A673 (cell line): ENCODE measurements at places on chromosomes 6 and 20. TPM values are rescaled to one million over a fixed set of nuclear protein-coding genes. Genes with fewer than 3 reads are reported as not detected.

TNXB gene
- total RNA-seq, result 11.5 and 13.6 TPM in 2 replicates

CCN5 gene
- total RNA-seq, result not detected in 2 replicates

PRSS35 gene
- 112 and 131 TPM in 2 replicates for total RNA-seq

ABHD16B gene
- total RNA-seq, result not detected in 2 replicates

DOP1A gene
- total RNA-seq, result 25.1 and 31.9 TPM in 2 replicates

E2F3 gene
- 41.3 and 42.4 TPM in 2 replicates for total RNA-seq

CYP24A1 gene
- total RNA-seq, result 0.33 and 0.56 TPM in 2 replicates

CABLES2 gene
- 11.8 and 14.1 TPM in 2 replicates for total RNA-seq

RXRB gene
- total RNA-seq, result 42.7 and 43.6 TPM in 2 replicates

DPPA5 gene
- total RNA-seq, result not detected in 2 replicates

KHDRBS2 gene
- not detected in 2 replicates for total RNA-seq

ACAT2 gene
- total RNA-seq, result 238 and 250 TPM in 2 replicates

SLCO4A1 gene
- total RNA-seq, result 44.5 and 48.8 TPM in 2 replicates

AMD1 gene
- total RNA-seq, result 73.3 and 87.6 TPM in 2 replicates

ITCH gene
- 56.2 and 57.7 TPM in 2 replicates for total RNA-seq

ERMARD gene
- 19.6 and 23.2 TPM in 2 replicates for total RNA-seq

TREML2 gene
- not detected in 2 replicates for total RNA-seq

TGM3 gene
- total RNA-seq, result 0.11 TPM in 1 of 2 replicates, not detected in the other

HLA-DRA gene
- not detected in 2 replicates for total RNA-seq

MAN1A1 gene
- total RNA-seq, result 0.06 TPM in 1 of 2 replicates, not detected in the other

ZDHHC14 gene
- total RNA-seq, result 3.1 and 3.2 TPM in 2 replicates

ARMC2 gene
- total RNA-seq, result 12.0 and 12.6 TPM in 2 replicates

PTCHD4 gene
- total RNA-seq, result 0.17 TPM in 1 of 2 replicates, not detected in the other

AURKA gene
- 105 and 112 TPM in 2 replicates for total RNA-seq

SLC17A9 gene
- total RNA-seq, result 0.17 TPM in 1 of 2 replicates, not detected in the other

DZANK1 gene
- 3.9 and 4.4 TPM in 2 replicates for total RNA-seq

RFX6 gene
- not detected in 2 replicates for total RNA-seq

KDM1B gene
- 15.8 and 17.6 TPM in 2 replicates for total RNA-seq

CTCFL gene
- 0.90 and 1.6 TPM in 2 replicates for total RNA-seq

TNFRSF6B gene
- not detected in 2 replicates for total RNA-seq

AIF1 gene
- 0.64 and 0.68 TPM in 2 replicates for total RNA-seq

FERMT1 gene
- 1.3 and 2.0 TPM in 2 replicates for total RNA-seq

RHAG gene
- not detected in 2 replicates for total RNA-seq

STMND1 gene
- not detected in 2 replicates for total RNA-seq

GINS1 gene
- total RNA-seq, result 60.0 and 62.6 TPM in 2 replicates

GPLD1 gene
- 0.63 and 1.1 TPM in 2 replicates for total RNA-seq

ZNF217 gene
- total RNA-seq, result 27.0 and 37.7 TPM in 2 replicates

ADGB gene
- not detected in 2 replicates for total RNA-seq
